ENCODE measurements at places on chromosomes 2 and 18.

GRCh38 chr2:15456352-15456751 is 104.8 kb downstream of the NBAS start:
- DNase-seq: no peak

- DNase-seq: peak; percentile 24
Measured at GRCh38 chr2:201969938-201970785, 63.5 kb upstream of the FZD7 start.

DNA sequence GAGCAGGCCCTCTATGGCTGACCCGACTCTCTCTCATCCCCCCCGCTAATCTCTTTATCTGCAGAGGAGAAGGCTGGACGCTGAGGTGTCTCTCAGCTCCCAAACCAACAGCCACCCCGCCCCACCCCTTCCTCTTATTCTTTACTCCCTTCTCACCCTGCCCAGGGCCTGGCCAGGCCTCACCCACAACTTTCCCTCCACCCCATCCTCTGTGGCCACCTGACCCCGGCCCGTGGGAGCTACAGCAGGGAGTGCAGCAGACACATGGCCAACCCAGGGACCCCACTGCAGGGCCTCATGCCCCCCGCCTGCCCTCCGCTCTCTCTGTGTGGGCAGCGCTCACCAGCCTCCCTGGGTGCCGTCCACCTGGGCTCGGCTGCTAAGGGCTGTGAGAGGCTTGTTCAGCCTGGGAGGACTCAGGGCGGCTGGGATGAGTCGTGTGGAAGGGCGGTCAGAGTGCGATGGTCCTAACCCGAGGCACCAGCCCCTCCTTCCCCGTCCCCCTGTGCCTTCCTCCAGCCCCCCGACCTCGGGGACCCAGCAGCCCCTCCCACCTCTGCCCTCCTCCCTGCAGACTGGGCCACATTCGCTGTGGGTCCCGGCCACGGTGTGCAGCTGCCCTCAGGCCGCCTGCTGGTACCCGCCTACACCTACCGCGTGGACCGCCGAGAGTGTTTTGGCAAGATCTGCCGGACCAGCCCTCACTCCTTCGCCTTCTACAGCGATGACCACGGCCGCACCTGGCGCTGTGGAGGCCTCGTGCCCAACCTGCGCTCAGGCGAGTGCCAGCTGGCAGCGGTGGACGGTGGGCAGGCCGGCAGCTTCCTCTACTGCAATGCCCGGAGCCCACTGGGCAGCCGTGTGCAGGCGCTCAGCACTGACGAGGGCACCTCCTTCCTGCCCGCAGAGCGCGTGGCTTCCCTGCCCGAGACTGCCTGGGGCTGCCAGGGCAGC is 6.8 kb downstream of the NEU4 start:
- no peak for DNase-seq

DNA sequence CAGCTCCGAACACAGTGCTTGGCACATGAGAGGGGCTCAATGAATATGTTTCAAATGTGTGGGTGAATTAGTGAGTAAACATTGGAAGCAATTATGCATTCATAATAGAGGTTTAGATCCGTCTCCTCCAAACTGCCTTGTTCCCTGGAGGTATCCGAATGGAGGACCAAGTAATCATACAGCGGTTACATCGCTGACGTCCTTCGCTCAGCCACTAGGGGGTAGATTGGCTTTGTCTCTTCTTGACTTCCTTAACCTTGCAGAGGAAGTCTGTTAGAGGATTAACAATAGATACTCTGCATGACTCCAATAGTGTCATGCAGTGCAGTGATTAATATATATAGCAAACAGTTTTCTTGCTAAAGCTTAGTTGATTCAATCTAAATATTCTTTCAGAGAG is 517.0 kb downstream of the PTPRM start:
- DNase-seq: peak; percentile 61

DNA sequence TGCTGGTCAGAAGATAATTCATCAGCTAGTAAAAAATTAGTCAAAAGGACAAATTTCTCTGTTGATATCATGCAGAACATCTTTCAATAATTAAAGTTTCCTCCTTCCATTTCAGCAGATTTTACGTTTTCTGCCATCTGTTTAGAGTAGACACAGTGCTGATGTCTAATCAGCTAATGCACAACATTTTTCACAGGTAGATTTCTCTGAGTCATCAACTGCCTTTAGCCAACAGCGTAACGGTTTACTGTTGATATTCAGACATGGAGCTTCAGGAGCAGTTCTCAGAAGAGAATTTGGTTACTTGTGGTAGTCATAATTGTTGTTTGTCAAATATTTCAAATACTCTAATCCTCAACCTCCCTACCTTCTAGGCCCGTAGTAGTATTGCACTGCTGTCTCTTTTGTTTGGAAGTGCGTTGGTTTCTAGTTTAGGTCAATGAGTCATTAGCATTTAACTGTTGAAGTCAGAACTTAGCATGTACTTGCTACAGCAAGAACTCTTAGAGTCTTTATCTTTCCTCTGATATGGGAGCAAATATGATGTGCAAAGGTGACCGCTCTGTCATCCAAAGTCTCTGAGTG is 86.8 kb upstream of the TFPI start:
- DNase-seq: no peak

GRCh38 chr2:71500426-71501079 is 47.2 kb downstream of the DYSF start:
- DNase-seq: no peak

- no peak for DNase-seq
Measured at GRCh38 chr18:73355121-73355520, 487.3 kb upstream of the NETO1 start.

GRCh38 chr2:177682836-177683660 is 290.5 kb downstream of the AGPS start:
- DNase-seq: no peak

DNA sequence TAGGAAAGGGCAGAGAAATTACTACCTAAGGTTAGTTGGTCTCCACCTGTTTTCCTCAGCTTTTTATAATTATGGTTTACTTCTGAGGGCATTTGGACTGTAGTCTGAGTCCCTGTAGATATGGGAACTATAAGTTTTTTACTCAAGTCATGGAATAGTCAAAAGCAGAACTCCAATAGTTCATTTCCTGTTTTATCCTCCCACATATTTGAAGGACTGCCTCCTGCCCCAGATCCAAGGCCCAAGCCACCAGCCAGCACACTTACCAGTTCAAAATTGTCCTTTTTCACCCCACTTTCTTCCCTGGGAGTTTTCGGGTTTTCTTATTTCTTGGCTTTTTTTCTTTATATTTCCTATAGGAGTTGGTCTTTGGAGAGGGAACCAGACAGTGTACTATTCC is 164.1 kb downstream of the MBD5 start:
- no peak for DNase-seq

GRCh38 chr2:9663008-9663879 is 32.4 kb upstream of the YWHAQ start:
- no peak for DNase-seq

- DNase-seq: no peak
Measured at GRCh38 chr18:9905401-9905922, 8.4 kb upstream of the VAPA start.

DNA sequence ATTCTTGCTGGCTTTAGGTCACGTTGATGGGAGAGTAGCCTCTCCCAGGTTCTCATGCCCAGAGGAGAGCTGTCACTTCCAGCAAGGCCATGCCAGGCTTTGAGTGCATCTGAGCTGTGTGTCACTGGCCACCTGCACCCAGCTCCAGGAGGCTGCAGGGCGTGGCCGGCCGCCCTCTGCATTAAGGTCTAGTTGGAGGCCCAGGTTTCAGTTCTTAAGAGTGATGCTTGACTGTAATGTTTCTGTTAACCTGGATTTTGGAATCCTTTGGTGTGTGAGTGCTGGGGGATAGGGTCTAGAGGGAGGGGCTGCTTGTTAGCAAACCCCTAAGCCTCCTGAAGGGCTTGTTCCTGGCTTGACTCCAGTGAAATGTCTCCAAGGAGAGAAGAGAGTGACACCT is 140.1 kb downstream of the ACOXL start:
- DNase-seq: no peak

DNA sequence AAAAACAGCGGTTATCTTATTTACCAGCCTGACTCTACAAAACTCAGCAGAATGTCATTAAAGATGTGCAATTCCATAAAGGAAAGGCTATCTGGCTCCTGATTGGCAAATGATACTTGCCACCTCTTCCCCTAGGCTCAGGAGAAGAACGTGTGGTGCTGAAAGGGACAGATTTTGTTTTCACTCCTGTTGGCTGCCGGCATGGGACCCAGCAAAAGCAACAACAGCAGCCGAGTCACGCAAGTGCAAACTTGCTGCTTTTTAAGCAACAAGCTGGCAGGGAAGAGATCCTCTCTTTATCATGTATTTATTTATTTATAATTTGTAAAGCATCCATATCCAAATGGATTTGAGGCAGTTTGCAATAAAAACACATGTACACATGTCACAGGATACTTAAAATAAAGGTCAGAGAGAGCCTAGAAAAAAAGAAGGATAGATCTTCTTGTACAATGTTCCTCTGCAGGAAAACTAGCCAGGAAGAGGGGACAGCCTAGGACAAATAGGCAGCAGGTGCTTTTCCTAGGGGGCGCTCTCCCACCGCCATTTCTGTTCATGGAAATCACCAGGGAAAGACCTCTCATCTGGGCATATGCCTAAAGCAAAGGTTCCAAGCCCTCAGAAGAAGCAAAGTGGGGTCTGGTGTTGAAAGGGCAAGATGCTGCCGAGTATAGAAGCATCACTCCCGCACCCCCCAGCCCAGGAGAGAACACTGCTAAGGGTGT is 799.3 kb downstream of the BCL11A start:
- DNase-seq: no peak

DNA sequence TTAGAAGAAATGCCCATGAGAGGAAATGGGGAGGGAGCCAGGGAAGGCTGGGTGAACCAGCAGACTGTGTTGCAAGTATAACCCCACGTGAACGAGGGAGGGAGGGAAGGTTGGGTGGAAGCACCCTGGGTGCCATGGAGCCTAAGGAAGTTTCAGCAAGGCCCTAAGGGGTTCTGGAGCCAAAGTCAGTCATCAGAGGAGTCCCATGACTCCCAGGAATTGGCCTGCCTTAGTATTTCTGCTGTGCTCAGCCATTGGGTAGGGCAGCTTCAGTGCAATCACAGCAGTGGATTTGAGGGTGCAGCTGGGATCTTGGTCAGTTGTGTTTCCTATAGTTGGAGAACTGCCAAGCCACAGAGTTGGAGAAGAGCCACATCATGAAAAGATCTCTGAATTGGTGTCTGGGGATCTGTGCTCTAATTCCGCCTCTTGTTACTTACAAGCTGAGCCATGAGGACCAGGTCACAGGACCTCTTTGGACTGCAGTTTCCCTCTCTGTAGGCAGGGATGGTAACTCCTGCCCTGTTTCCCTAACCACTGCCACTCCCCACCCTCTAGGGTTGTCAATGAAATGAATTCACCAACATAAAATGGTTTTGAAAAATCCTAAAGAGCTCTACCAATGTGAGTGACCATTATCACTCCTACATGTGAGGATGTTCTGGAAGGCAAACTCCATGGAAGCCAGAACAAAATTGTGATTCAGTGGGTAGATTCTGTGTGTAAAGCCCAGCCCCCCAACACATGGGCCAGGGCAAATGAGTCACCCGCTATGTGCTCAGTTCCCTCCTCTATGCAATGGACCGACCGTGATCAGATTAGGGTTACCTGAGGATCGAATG is 108.9 kb downstream of the CLIP4 start:
- peak; percentile 77 for DNase-seq

DNA sequence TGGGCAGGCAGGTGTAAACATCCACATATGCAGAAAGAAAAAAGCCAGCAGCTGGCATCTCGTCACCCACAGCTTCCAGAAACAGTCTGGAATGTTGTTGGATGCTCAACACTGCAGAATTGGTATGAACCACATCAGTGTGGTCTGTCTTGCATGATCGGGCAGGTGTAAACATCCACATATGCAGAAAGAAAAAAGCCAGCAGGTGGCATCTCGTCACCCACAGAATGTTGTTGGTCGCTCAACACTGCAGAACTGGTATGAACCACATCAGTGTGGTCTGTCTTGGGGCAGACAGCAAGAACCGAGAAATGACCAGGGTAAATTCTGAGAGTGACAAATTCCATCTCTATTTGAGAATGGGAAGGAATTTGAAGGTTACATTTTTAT is 39.6 kb downstream of the DOCK10 start:
- DNase-seq: no peak

DNA sequence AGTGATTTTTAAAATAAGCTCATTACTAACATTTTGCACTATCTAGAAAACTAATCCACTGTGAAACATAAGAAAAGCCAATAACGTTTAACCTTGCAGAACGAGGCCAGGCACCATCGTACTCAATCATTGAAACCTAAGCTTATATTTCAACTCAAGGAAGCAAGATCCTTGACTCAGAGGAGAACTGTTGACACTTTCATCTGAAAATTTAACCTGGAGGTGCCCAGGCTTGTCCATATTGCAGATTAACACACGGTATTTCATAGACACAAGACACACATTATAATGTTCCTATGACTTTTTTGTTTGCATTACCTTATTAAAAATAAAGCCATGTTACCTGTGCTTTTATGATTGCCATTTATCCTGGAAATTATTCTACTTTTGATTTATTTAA is 89.6 kb downstream of the ZNF385B start:
- no peak for DNase-seq

- peak; percentile 98 for DNase-seq
Measured at GRCh38 chr2:9178904-9179571, 27.6 kb upstream of the ASAP2 start.

DNA sequence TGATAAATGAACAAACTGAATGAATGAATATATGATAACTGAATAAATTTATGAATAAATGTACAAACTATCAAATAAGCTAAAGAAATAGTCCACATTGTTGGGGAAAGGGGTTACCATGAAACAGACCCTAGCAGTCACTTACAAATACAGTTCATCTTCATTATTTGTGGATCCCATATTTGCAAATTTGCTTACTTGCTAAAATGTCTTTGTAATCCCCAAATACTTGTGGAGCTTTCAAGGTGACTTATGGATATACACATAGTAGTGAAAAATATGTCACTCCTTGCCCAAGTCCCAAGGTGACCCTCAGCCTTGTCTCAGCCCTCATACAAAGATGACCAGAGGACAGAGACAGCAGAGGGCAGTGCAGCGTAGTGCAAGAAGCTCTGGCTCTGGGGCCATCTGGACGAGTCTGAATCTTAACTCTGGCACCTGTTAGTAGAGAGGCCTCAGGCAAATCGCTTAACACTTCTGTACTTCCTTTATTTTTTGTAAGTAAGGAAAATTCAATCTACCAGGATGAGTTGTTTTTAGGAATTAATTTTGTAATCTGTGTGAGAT is 3.1 kb downstream of the PAIP2B start:
- peak; percentile 47 for DNase-seq

GRCh38 chr2:67294218-67294617 is 102.9 kb upstream of the ETAA1 start:
- no peak for DNase-seq

DNA sequence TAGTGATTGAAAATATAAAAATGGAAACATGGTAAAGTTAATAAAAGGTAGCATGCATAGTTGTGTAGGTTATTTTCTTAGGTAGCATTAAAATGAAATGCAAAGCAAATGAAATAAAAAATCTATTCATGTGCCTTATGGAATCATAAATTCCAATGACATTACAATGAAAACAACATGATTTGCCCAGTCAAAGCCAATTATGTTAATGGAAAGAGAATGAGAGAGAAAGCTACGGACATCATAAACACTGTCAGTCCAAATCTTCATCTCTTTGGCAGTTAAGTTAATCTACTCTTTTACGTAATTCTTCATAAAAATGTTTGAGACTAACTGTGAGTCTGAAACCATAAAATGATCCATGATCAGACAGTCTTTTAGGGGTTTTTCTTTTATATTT is 636.7 kb upstream of the SYT4 start:
- no peak for DNase-seq
